Esophagus squamous epithelium (tissue), 5 donors: ENCODE measurements at places on chromosomes 5 and 9.

DNA sequence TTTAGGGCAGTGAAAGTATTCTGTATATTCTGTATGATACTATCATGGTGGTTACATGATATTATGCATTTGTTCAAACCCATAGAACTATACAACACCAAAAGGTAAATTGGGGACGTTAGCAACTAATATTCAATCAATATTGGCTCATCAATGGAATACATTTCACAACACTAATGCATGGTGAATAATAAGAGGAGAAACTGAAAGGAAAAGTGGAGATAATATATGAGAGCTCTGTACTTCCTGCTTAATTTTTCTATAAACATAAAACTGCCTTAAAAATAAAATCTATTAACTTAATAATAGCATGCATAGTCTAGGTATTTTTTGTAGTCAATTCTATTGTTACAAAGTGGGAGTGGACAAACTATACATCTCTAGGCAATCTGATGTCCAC is 66.3 kb downstream of the TRIM32 start:
- DNase-seq: no peak

DNA sequence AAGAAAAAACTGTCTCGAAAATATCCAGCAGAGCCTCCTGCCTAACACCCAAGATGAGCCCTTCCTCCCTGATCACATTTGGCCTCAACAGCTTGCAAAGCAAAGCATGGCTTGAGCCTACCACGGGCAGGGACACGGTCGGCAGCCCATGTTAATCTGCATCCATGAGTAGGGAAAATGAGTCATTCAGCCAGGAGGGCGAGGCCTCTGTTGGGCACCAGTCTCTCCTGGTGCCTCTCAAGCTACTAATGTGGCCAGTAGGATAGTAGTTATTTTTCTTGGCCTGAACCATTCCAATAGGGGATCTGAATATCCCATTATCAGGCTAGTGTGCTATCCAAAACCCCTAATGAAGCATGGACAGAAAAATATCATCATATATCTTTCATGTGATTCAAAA is 43.0 kb upstream of the SHB start:
- DNase-seq: no peak

DNA sequence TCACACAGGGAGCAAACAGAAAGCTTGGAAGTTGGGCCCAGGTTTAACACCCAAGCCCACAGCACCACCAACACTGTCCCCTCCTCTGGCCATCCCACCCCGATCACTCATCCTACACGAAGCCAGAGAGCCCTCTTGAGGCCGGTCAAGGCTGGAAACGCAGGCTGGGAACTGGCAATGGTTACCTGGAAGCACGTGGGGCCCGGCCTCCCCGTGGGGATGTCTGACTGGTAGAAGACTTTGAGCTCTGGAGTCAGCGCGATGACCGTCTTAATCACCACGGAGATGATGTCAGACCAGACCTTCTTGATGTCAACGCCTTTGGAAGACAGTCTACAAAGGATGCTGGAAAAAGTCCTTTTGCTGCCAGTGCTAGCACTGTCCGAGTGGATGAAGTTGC is 104.1 kb downstream of the TTLL11 start:
- DNase-seq: no peak

DNA sequence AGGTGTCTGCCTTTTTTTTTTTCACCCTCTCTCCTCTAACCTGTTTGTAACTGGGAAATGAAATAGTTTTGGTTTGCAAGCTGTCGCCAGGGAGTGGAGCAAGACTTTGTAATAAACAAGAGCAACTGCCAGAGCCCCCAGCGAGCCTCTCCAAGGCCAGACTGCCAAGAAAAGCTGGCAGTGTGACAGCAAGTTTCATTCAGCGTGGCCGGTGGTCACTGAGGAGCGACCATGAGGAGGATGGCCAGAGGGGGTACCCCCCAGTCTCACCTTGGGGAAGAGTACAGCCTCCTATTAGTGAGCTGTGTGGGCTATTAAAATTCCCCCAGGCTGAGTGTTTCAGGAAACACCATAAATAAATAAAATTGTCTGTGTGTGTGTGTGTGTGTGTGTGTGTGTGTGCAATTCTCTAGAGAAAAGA is 49.9 kb downstream of the ZFAND5 start:
- DNase-seq: no peak

DNA sequence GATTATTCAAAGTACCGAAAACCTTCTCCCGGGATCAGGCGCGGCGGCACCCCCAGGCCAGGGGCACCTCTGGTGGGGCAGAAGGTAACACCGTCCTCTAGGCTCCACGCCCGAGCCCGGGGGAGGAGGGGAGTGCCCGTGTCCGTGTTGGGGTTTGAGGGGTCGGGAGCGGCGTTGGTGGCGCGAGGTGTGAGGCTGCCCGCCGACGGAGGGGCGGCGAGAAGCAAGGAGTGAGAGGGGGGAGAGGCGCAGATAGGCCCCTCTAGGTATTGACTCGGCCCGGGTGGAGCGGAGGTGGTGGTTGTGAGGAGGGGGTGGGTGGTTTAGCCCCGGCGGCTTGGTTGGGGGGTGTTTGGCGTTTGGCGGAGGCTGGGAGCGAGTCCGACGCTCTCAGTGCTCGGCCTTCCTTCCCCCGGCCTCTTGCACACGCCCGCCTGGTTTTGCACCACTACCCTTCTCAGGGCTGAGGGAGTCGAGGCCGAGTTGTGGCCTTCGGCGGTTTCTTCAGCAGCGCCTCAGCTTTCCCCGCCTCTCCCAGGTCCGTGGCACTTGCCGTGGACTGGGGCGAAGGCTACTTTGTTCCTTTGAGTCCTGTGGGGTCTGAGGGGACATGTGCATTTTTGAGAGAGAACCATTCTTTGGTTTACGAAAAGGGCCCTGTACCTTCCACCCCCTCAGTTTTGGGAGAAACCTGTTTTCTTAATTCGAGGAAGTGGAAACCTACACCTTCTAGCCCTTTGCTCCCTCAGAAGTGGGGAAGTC is 450 bp downstream of the GPBP1 start:
- DNase-seq: no peak

DNA sequence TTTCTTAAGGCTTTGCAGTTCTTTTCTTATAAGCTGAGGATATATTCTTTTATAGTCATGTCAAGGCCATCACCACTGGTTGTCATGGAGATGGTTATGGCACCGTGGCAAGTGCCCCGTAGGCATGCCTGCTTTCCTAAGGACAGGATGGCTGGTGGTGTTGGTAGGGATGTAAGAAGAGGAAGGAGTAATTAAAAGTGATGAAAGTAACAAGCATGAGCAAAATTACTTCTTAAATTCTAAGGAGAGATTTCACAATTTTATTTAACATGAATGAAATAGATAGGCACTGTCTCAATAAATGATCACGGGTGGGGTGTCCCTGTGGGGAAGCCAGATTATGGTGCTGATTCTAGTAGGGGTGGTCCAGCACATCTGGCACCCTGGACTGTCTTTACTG is 290.2 kb upstream of the KLF4 start:
- no peak for DNase-seq

DNA sequence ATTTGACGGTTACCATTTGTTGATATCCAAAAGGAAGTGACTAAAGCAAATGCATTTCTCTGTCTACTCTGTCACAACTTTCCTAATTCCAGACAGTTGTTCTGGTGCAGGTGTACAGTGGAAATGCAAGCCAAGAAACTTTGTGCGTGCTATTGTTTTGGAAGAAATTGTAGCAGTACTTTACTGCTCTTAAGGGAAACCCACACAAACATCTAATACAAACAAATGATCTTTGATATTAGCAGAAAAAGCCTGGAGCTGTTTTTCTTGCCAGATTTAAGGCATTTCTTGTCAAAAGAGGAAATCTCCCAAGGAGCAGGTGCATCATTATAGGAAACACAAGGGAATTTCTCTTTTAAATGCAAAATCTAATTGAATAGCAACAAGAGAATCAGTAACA is 2.0 kb downstream of the SNCAIP start:
- DNase-seq: no peak

GRCh38 chr5:139458580-139459407 is 3.7 kb downstream of the ECSCR start:
- DNase-seq: no peak

GRCh38 chr9:16608906-16609305 is 261.6 kb downstream of the BNC2 start:
- DNase-seq: no peak

GRCh38 chr9:77965445-77966123 is 66.0 kb downstream of the GNAQ start:
- no peak for DNase-seq

- no peak for DNase-seq
Measured at GRCh38 chr5:8213701-8214240, 344.8 kb downstream of the MTRR start.

- no peak for DNase-seq
Measured at GRCh38 chr5:171447226-171447625, 27.8 kb downstream of the FGF18 start.

GRCh38 chr5:16754601-16755000 is 137.8 kb upstream of the RETREG1 start:
- no peak for DNase-seq

DNA sequence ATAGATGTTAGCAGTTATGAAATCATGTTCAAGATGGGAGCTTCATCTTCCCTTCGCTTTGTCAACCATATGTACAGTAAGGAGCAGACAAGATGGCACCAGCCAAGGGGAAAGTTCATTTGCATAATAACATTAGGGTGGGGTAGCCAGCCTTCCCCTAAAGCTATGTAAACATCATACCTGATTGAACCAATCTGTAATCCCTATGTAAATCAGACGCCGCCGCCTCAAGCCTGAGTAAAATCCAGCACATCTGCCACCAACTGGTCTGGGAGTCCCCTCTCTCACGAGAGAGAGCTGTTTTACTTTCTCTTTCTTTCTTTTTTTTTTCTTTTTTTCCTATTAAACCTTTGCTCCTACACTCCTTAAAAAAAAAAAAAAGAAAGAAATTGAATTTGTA is 30.8 kb upstream of the REEP2 start:
- no peak for DNase-seq

DNA sequence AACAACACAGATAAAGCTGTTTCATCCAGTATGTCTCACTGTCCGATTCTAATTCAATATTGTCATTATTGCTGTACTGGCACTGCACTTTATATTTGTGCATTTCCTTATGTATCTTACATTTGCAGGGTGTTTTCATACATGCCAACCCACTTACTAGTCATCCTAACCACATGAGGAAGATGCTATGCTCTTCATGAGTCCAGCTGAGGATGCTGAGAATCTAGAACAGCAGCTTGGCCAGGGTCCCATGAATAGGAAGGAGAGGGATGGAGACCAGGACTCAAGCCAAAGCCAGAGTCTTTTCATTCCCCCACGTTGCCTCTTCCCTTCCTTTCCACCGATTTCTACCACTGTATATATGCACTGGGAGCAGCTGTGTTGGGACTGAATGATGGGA is 292.8 kb upstream of the KLF4 start:
- DNase-seq: no peak

DNA sequence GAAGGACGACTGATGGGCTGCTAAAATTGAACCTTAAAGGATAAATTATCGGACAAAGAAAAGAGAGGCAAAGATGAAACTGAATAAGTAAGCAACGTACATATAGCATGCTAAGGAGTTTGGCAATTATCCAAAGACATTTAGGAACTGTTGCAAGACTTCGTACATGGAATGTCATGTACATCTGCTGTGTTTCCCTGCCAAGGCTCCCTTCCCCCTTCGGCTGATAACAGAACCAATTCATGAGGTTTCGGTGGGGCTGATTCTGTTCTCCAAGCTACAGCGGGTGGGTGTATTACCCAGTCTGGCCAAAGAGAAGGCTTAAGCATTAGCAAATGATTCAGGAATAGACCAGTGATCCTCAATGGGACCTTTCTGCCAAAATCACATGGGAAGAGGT is 190.9 kb upstream of the FREM1 start:
- DNase-seq: no peak

DNA sequence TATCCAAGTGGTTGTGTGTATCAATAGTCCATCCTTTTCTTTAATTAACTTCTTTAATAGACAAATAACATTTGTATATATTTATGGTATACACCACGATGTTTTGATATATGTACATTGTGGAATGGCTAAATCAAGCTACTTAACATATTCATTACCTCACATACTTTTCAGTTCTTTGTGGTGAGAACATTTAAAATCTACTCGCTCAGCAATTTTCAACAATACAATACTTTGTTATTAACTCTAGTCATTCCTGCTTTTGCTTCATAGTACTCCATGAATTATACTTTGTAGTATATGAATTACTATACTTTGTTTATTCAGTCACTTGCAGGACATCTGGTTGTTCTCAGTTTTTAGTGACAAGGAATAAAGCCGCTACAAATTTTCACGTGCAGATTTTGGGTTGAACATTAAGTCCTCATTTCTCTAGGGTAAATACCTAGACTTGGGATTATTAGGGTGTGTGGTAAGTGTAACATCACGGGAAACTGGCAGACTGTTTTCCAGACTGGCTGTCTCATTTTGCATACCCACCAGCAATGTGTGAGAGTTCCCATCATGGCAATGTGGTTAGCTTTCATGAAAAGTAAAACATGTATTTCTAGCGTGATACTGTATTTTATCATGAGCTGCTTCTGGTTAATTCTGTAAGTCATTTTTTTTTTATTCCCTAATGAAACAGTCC is 354.4 kb upstream of the WWC1 start:
- DNase-seq: no peak

DNA sequence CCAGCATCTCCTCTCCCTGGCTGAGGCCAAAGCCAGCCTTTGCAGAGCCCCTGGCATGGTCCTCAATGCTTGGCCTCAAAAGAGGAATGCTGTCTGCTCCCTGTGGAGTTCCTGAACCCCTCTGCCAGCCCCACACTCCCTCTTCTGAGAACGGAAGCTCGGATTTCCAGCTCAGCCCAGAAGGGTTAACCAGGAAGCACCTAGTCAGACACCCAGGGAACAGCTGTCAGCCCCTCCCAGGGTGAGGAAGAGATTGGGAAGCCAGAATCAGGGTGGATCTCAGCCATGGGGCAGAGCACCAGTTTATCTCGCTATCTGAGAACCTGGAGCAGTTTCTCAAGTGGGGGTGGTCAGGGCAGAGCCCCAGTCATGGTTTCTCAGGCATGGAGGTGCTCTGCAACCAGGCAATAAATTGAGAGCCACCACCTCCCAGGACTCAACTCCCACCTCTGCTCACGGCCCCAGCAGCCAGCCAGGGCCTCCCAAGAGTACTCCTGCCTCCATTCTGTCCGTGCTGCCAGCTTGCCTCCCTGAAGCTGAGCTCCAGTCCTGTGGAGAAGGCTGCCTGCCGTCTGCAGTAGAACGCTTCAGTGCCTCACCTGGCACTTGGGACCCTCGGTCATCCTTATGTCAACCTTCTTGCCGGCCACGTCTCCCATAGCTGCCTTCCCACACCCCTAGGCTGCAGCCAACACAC is 7.6 kb downstream of the FOXE1 start:
- DNase-seq: no peak
